Hematopoietic multipotent progenitor cell treated with erythropoietin and hydrocortisone succinate and interleukin-3 and kit ligand, for 17 days (in vitro differentiated cells): ENCODE measurements at places on chromosomes 13 and 19.

GRCh38 chr13:44540761-44541434 is 35.2 kb downstream of the TSC22D1 start:
- no peak for DNase-seq

GRCh38 chr19:38399537-38399936 is 3.4 kb upstream of the FAM98C start:
- no peak for DNase-seq

DNA sequence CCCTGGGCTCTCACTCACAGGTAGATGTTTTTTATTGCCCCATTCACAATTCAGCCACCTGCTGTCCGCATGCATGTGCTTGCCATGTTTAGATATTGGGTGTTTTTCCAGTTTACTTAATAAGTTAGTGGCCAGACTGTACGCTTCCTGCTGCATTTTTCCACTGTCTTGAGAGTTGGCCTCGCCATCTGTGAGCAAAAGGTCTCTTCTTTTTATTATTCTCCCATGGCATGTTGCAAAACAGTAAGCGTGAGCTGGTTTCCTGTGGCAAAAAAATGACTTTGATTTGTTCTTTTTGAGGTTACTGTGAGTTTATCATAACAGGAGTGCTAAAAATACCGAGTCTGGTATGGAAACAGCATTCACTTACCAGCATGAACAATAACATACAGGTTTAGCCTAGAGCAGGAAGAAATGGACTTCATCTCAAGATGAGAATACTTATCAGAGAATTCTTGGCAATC is 46.0 kb downstream of the SAE1 start:
- no peak for DNase-seq

- DNase-seq: no peak
These were observed 73.7 kb upstream of the PCDH9 start for GRCh38 chr13:67303661-67304333.

DNA sequence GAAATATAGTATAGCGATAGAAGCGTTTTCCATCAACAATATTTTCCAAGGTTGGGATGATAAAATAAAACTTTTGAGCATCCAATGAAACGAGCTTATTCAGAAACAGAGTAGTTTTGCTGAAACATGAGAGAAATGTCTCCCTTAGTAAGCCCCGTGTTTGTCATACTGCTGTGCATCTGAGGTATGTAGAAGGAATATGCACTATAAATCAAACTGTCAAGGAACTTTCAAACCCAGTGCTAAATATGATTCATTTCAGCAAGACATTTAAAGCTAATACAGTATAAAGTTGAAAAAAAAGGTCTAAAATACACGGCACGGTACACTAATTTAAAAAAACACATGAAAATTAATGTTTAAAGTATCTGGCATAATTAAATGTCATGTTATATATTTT is 546.2 kb downstream of the SLITRK5 start:
- no peak for DNase-seq
